ENCODE measurements at places on chromosomes 5 and 9. TPM values are rescaled to one million over a fixed set of nuclear protein-coding genes. Genes with fewer than 3 reads are reported as not detected.

PAEP gene
- 0.09 TPM for polyA plus RNA-seq

HDAC3 gene
- polyA plus RNA-seq: 71.5 TPM

JADE2 gene
- 29.9 TPM for polyA plus RNA-seq

ZNF483 gene
- polyA plus RNA-seq: 0.99 TPM

BARHL1 gene
- polyA plus RNA-seq: 0.01 TPM

NEURL1B gene
- 13.5 TPM for polyA plus RNA-seq

SHOC1 gene
- 0.10 TPM for polyA plus RNA-seq

ADRB2 gene
- polyA plus RNA-seq: 0.57 TPM

OR13C2 gene
- polyA plus RNA-seq: not detected

PRKAA1 gene
- polyA plus RNA-seq: 76.6 TPM

CD74 gene
- polyA plus RNA-seq: 742 TPM

GMCL2 gene
- polyA plus RNA-seq: 0.01 TPM

GARIN3 gene
- polyA plus RNA-seq: not detected

RIMOC1 gene
- 19.6 TPM for polyA plus RNA-seq

ANKRD55 gene
- 0.18 TPM for polyA plus RNA-seq

DNAJC18 gene
- 8.7 TPM for polyA plus RNA-seq

FOXD4L4 gene
- 0.03 TPM for polyA plus RNA-seq

ANKRD33B gene
- 0.88 TPM for polyA plus RNA-seq

GRXCR2 gene
- polyA plus RNA-seq: 0.03 TPM

FBN2 gene
- 21.8 TPM for polyA plus RNA-seq

CFAP157 gene
- polyA plus RNA-seq: 0.84 TPM

PALM2AKAP2 gene
- 4.3 TPM for polyA plus RNA-seq

PRRC1 gene
- 75.5 TPM for polyA plus RNA-seq

LEAP2 gene
- 12.3 TPM for polyA plus RNA-seq

PCDHB2 gene
- polyA plus RNA-seq: 1.7 TPM

RGMB gene
- polyA plus RNA-seq: 53.2 TPM

ZDHHC11B gene
- polyA plus RNA-seq: 16.1 TPM

MARCOL gene
- polyA plus RNA-seq: not detected

ARHGEF37 gene
- 4.5 TPM for polyA plus RNA-seq

GABRP gene
- 0.13 TPM for polyA plus RNA-seq

MRNIP gene
- 39.4 TPM for polyA plus RNA-seq

PCDHA1 gene
- polyA plus RNA-seq: 0.55 TPM

LCN1 gene
- 0.09 TPM for polyA plus RNA-seq

SLC36A2 gene
- not detected for polyA plus RNA-seq

LURAP1L gene
- 14.3 TPM for polyA plus RNA-seq

FAM151B gene
- polyA plus RNA-seq: 1.2 TPM

SIGMAR1 gene
- polyA plus RNA-seq: 79.9 TPM

EXOSC2 gene
- 30.2 TPM for polyA plus RNA-seq

ANXA2R gene
- 1.4 TPM for polyA plus RNA-seq

SLC27A6 gene
- polyA plus RNA-seq: 3.3 TPM

MEIKIN gene
- polyA plus RNA-seq: not detected

COL27A1 gene
- 117 TPM for polyA plus RNA-seq

PCDHGB4 gene
- 1.4 TPM for polyA plus RNA-seq

CKMT2 gene
- polyA plus RNA-seq: 2.7 TPM

PCDHB9 gene
- polyA plus RNA-seq: 0.73 TPM

TMEM250 gene
- polyA plus RNA-seq: 36.2 TPM

NCS1 gene
- polyA plus RNA-seq: 14.7 TPM

SLC34A1 gene
- not detected for polyA plus RNA-seq

PFN3 gene
- polyA plus RNA-seq: not detected

PCDHA6 gene
- 0.85 TPM for polyA plus RNA-seq

FABP6 gene
- 9.1 TPM for polyA plus RNA-seq

DIPK1B gene
- polyA plus RNA-seq: 13.3 TPM

TMEM171 gene
- 13.7 TPM for polyA plus RNA-seq

RNF224 gene
- polyA plus RNA-seq: 87.5 TPM

MED10 gene
- polyA plus RNA-seq: 42.4 TPM

Data from large intestine (tissue), 12 donors.